ENCODE measurements at places on chromosomes 2 and 18.

GRCh38 chr18:49016648-49017539, 66.1 kb upstream of the SMAD7 start:
- peak; percentile 34 for DNase-seq

DNA sequence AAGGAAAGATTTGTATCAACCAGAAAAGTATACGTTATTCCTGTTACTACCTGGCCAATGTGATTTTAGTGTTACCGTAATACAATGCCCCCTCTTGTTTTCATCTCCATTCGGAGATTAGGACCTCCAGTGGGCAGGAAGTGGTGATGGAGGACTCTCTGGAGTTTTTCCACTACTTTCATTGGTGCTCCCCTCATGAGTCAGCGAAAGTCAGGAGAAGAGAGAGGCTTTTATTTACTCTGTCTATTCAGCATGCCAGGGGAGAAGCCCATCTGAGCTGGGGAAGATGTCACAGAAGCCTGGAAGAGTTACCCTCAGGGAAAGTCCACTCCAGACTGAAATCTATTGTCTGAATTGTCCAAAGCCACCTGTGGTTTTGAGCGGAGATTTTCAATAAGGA, 88.2 kb upstream of the THUMPD2 start:
- DNase-seq, result no peak

- no peak for DNase-seq
These were observed 159.8 kb upstream of the ETAA1 start for GRCh38 chr2:67237288-67237687.

GRCh38 chr2:216392945-216393840, 19.1 kb upstream of the SMARCAL1 start:
- DNase-seq, result no peak

GRCh38 chr2:161238560-161239325, 69.5 kb upstream of the PSMD14 start:
- DNase-seq, result peak; percentile 74

GRCh38 chr2:32901313-32901712, 45.4 kb upstream of the LTBP1 start:
- DNase-seq, result no peak

DNA sequence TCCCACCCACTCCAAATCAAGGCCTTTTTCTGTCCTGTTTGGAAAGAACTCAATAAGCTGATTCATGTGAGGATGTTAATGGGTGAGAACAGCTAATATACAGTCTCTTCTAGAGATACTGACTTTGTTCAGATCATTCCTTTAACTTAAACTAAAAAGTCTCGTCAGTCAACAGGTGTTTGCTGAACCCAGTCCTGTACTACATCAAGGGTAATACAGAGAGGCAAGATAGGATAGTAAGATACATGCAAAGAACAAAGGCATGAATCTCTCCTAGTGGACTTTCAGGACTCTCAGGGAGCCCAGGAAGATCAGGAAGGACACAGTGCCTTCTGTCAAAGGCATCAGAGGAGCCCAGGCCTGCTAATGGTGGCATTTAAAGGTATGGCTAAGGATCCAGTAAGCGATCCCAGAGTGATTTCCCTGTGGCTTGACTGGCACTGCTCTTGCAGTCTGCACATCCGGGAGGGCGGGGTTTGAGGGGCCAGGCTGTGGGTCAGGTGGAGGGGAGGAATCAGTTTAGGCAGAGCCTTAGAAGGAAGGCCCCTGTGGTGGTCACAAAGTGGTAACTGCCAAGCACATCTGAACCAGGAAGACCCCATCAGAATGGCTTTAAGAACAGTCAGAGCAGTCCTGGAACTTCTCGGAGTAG, 54.0 kb downstream of the EPAS1 start:
- DNase-seq, result no peak

GRCh38 chr2:60550984-60551239, 2.5 kb downstream of the BCL11A start:
- DNase-seq, result no peak

GRCh38 chr18:29002747-29003146, 825.8 kb upstream of the CDH2 start:
- DNase-seq, result no peak

DNA sequence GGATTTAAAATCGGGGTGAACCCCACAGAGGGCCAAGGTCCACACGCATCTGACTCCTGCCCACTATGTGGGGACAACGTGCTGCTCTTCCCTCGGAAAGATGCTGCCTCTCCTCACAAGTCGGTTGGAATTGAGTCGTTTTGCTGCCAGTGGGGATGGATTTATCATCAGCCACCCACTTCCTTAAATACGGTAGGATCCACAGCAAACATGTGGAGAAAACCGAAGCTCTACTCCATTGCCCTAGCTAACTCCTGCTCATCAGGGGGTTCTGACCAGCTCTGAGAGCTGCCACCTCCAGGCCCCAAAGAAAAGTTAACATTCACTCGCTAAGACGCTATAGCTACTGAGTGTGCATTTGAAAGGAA, 80.9 kb downstream of the CHRNA1 start:
- DNase-seq, result no peak

GRCh38 chr2:53075760-53076159, 691.8 kb upstream of the CHAC2 start:
- no peak for DNase-seq

- peak; percentile 92 for DNase-seq
These were observed 162.7 kb downstream of the INHBB start for GRCh38 chr2:120508567-120509041.

GRCh38 chr2:67524213-67524612, 127.1 kb downstream of the ETAA1 start:
- no peak for DNase-seq

- no peak for DNase-seq
These were observed 96.3 kb upstream of the ASB18 start for GRCh38 chr2:236360496-236360895.

DNA sequence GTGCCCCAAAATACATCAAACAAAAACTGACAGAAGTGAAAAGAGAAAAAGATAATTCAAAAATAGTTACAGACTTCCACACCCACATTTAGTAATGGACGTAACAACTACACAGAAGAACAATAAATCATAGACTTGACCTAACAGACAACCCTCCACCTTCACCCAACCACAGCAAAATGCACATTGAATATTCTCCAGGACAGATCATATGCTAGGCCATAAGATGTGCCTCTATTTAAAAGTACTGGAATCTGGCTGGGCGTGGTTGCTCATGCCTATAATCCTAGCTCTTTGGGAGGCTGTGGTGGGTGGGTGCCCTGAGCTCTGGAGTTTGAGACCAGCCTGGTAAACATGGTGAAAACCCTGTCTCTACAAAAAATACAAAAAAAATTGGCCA, 20.0 kb downstream of the SLC66A2 start:
- DNase-seq, result no peak

- no peak for DNase-seq
These were observed 26.6 kb downstream of the RASGRP3 start for GRCh38 chr2:33503002-33503401.

DNA sequence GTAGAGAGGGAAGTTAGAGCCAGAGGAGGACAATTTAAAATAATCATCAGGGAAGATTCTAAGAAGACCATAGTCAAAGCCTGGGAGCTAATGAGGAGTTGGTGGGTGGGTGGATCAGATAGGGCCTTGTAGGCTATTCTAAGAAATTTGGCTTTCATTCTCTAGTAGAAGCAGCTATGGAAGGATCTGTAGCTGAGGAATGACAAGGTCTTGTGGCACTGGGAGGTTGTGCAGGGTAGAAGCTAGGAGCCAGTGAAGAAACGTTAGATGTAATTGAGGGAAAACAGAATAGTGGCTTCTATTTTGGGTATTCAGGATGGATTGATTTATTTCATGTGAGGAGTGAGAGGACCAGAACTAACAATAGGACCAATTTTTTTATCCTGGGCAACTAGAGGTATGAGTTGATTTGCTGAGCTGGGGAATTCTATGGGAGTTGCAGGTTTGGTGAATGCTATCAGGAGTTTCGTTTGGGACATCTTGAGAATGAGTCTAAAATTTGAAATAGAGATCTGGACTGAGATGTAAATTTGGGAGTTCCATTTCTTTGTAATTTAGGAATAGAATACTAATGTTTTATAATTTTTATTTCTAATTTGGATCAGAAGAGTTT, 371.9 kb downstream of the PARD3B start:
- DNase-seq, result no peak

- no peak for DNase-seq
These were observed 280.5 kb downstream of the TCF4 start for GRCh38 chr18:55307505-55307904.

DNA sequence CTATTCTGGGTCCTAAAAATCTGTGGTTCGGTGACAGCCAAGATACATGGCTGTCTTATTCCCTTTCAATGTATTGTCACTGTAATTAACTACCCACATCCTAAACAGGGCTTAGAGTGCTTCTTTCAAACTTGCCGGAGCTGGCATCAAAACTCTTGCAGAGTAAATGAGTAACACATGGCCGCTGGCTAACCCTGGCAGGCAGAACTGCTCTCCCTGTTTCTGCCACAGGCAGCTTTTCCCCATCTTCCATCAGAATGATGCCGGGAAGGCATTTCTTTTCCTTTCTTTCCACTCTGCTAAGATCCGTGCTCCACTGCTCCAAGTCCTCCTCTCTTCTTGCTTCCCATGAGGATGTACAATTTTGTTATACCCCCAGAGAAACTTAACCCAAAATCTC, 54.8 kb upstream of the PTPRM start:
- DNase-seq, result no peak

DNA sequence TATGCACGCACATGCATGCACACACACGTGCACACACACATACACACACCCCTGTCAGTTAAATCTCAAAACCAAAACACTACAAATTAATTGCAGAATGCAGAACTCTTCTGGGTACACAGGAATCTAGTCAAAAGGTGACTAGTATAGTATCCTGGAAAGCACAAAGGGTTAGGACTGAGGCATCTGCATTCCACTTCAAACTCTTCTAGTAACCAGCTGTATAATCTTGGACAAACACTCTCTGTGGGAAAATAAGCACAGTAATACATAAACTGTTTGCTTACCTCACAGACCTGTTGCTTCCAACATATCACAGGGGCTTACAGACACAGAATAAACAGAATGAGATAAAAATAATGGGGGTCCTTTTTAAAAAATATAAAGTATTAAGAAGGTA, 49.1 kb downstream of the TTC21B start:
- no peak for DNase-seq

- DNase-seq, result no peak
These were observed 312.2 kb downstream of the EN1 start for GRCh38 chr2:118535171-118535817.

GRCh38 chr2:187451510-187451909, 3.5 kb upstream of the CALCRL start:
- DNase-seq, result no peak

DNA sequence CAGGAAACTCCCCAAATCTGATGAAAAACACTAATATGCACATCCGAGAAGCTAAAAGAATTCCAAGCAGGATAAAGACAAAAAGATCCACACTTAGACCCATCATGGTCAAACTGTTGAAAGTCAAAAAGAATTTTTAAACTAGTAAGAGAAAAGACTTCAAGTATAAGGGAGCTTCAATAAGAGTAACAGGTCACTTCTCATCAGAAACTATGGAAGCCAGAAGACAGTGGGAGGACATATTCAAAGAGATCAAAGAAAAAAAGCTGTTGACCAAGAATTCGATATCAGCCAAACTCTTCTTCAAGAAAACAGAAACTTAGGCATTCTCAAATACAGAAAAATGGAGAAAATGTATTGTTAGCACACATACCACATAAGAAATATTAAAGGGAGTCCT, 50.4 kb downstream of the ZC3H8 start:
- no peak for DNase-seq

GRCh38 chr18:26614374-26614773, 66.0 kb upstream of the KCTD1 start:
- DNase-seq, result no peak

DNA sequence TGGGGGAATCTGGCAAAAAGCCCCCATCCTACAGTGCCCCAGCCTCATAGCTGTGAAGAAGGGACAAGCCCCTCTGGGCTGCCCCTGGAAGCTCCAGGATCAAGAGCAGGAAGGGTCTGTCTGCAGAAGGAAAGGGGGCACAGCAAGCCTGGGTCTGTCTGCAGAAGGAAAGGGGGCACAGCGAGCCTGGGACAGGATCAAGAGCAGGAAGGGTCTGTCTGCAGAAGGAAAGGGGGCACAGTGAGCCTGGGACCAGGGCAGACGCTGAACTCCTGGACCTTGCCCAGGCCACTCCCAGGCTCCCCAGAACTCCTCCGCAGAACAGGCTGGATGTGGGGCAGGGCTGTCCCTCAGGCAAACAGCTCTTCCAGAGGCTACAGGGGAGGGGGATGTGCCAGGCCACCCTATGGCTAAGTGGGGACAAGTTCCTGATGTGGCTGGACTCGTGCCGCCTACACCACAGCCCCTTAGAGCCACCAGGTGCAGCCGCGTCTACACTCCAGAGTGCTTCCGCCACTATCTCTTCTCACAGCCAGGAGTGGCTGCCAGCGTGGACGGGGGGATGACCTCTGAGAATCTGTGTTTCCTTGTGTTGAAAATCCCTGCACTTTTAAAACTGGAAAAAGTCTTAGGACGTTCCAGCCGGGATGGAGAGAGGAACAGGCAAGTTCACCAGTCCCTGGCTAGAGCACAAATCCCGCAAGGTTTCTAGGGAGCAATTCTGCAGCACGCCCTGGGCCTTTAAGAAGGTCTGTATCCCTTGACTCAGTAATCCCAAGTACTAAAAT, 20.8 kb downstream of the KIF1A start:
- no peak for DNase-seq

- no peak for DNase-seq
These were observed 80.9 kb downstream of the SMC6 start for GRCh38 chr2:17672583-17673317.

- no peak for DNase-seq
These were observed 44.6 kb downstream of the SMAD4 start for GRCh38 chr18:51074605-51075004.

DNA sequence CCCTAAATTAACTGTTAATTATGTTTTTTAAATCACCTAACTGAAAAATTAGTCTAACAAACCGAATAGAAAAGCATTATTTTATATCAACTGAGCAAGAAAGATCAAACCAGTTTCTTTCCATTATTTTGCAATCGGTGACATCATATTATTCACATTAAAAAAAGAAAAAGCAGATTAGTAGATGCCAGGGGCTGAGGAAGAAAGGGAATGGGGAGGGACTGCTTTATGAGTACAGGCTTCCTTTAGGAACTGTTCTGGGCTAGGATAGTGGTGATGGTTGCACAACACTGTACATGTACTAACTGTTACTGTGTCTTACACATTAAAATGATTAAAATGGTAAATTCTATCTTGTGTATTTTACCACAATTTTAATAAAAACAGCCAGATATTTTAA, 59.3 kb downstream of the COBLL1 start:
- DNase-seq, result peak; percentile 30

- DNase-seq, result no peak
These were observed 20.6 kb downstream of the SLC16A14 start for GRCh38 chr2:230048010-230048671.

DNA sequence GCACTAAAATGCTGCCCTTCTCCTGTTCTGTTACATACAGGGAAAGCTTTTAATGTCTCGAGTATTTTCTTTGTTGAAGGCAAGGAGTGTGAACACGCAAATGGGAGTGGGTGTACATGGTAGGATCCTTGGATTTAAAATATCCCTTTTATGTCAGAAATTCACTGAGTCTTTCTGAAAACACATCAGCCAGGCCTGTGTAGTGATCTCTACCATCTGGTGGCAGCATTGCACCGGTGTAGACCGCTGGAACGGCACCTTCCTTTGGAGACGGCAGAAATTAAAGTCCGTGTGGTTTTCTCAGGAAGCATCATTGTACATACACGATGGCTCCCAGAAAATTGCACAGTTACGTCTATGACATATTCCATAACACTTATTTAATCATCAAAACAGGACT, 515.8 kb downstream of the GALR1 start:
- DNase-seq, result no peak

GRCh38 chr2:38653715-38654527, 12.0 kb upstream of the GALM start:
- no peak for DNase-seq

- no peak for DNase-seq
These were observed 81.5 kb downstream of the DPP4 start for GRCh38 chr2:161992531-161992930.
